Panc1 (cell line): ENCODE measurements at places on chromosomes 7 and 10.

DNA sequence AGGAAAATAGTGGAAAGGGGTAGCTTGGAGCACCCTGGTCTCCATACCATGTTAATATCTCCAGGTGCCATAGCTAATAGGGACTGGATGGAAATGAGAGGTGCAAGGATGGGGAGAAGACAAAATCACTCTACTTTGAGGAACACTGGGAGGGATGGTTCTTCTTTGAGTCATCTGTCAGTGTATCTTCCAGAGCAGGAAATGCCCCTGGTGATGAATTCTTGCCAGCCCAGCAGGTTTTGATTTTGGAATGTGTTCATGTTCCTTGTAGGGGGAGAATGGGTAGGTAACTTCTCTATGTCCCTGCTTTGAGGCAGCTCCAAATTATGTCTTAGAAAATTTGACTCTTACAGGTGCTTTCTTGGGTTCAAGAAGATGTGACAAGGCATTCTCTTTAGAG lies 177.0 kb upstream of the GLI3 start:
- H3K27me3 ChIP-seq, result no peaks in the 10 kb centered on the region
- no peaks in the 10 kb centered on the region for H3K4me1 ChIP-seq
- H3K4me3 ChIP-seq, result no peak overlapping the region

- no peak overlapping the region for H3K4me3 ChIP-seq
- H3K27me3 ChIP-seq, result peaks cover 2% of the 10 kb centered on the region; the same call in 1 of the 2 replicates
- H3K4me1 ChIP-seq, result no peaks in the 10 kb centered on the region
- DNase-seq, result no peak
- H3K36me3 ChIP-seq, result no peaks in the 10 kb centered on the region
- H3K27ac ChIP-seq, result no peak overlapping the region
Observed at GRCh38 chr7:50267525-50268041, 36.9 kb upstream of the IKZF1 start.

- DNase-seq, result no peak
- no peaks in the 10 kb centered on the region for H3K27me3 ChIP-seq
- no peaks in the 10 kb centered on the region for H3K4me1 ChIP-seq
- no peak overlapping the region for H3K4me3 ChIP-seq
Observed at GRCh38 chr7:142445019-142445686, 187.3 kb upstream of the PRSS58 start.

GRCh38 chr7:20412032-20412431 lies 81.3 kb downstream of the ITGB8 start:
- no peaks in the 10 kb centered on the region for H3K36me3 ChIP-seq
- no peaks in the 10 kb centered on the region for H3K4me1 ChIP-seq
- no peak overlapping the region for H3K4me3 ChIP-seq
- no peak for DNase-seq
- no peaks in the 10 kb centered on the region for H3K27me3 ChIP-seq

DNA sequence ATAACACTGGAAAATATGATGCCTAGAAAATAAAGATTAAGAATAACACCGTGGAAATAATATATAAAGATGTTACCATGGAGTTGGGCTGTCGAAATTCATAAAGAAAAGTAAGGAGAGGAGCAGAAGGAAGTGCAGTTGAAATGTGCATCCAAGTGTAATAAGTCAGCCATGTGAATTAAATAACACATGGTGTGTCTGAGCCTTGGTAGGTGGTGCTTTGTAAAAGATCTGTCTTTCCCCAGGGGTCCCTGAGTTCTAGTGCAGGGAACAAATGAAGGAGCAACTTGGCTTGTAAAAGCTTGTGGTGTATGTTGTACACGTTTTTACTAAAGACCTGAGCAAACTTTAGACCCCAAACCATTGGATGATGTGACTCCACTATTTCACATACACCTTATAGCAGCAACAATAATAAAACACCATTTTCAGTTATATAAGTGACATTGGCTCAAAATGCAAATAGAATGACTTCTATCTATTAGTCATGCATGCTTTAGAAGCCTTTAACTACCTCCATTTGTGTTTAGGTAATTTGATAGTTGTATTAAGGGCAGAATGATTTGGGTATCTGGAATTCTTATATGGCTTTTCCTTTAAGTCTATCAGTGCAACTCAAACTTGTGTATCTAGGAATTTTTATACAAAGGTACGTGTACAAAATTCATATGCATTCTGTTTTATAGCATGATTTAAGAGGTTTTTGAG lies 11.3 kb downstream of the STARD3NL start:
- peaks cover 6% of the 10 kb centered on the region; the same call in 1 of the 2 replicates for H3K4me1 ChIP-seq
- H3K36me3 ChIP-seq, result no peaks in the 10 kb centered on the region
- no peaks in the 10 kb centered on the region for H3K27me3 ChIP-seq
- no peak overlapping the region for H3K4me3 ChIP-seq
- no peak for DNase-seq

GRCh38 chr10:101224060-101224909 lies 5.0 kb downstream of the LBX1 start:
- H3K4me3 ChIP-seq, result peak overlapping the region; percentile 46; the same call in 1 of the 2 replicates
- peaks cover 21% of the 10 kb centered on the region; the same call in 1 of the 2 replicates for H3K27me3 ChIP-seq
- H3K4me1 ChIP-seq, result no peaks in the 10 kb centered on the region; the same call in none of the 2 replicates
- DNase-seq, result no peak

DNA sequence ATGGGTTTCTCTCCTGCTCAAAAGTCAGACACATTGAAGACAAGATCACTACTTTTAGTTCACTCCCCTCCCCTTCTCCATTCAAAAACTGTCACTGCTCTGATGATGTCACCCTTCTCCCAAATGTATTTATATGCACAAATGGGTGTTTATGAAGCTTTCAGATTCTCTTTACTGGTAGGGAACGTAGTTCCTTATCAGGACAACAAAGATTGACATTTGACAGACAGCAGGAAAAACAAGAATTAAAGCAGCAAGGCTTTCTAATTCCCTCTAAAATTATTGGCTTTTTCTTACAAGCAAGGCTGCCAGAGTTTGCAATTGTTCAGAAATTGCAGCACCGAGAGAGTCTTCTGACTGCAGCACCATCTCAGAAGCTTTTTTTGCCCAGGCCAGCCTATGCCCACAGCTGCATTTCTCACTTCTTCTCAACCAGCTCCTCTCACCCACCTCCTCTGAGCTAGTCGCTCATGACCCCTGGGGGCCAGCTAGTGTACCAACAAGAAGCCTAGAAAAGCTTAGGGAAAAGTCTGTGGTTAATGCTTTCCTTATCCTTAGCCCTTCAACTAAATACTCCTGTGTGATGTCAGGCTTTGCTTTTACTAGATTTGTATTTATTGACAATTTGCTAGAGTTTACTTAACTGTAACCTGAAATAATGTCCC lies 265.1 kb downstream of the HTR7 start:
- H3K27me3 ChIP-seq, result no peaks in the 10 kb centered on the region; the same call in 1 of the 2 replicates
- no peaks in the 10 kb centered on the region for H3K4me1 ChIP-seq
- no peak overlapping the region for H3K4me3 ChIP-seq
- H3K36me3 ChIP-seq, result no peaks in the 10 kb centered on the region
- no peak overlapping the region for H3K27ac ChIP-seq

GRCh38 chr7:11315666-11316258 lies 342.1 kb downstream of the PHF14 start:
- no peak overlapping the region for H3K4me3 ChIP-seq
- H3K27me3 ChIP-seq, result peaks cover 10% of the 10 kb centered on the region
- DNase-seq, result no peak
- no peaks in the 10 kb centered on the region for H3K4me1 ChIP-seq

GRCh38 chr7:22220941-22221340 lies 136.0 kb downstream of the RAPGEF5 start:
- DNase-seq, result no peak
- H3K36me3 ChIP-seq, result no peaks in the 10 kb centered on the region
- no peak overlapping the region for H3K27ac ChIP-seq

DNA sequence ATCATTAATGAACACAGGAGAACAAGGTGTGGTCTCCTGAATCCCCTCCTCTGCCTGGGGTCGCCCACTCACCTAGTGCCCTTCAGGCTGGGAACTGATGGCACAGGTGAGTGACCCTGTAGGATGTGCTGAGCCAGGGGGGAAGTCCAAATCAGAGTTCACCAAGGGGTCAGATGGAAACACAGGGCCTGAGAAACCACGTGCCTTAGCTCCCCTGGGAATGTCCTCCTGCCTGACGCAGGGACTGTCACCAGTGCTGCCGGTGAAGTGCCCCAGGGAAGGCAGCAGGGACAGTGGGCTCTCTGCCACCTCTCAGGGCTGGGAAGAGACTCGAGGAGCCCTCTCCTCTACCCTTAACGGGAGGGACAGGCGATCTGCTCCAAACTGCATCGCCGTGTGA lies 5.8 kb upstream of the PYROXD2 start:
- peaks cover 6% of the 10 kb centered on the region for H3K4me1 ChIP-seq
- no peak overlapping the region for H3K27ac ChIP-seq
- no peaks in the 10 kb centered on the region for H3K27me3 ChIP-seq
- no peaks in the 10 kb centered on the region; the same call in none of the 2 replicates for H3K36me3 ChIP-seq
- no peak for DNase-seq

GRCh38 chr7:153386556-153386955 lies 627.0 kb downstream of the ACTR3B start:
- H3K27ac ChIP-seq, result no peak overlapping the region
- H3K27me3 ChIP-seq, result no peaks in the 10 kb centered on the region
- no peaks in the 10 kb centered on the region for H3K4me1 ChIP-seq
- no peak for DNase-seq
- H3K36me3 ChIP-seq, result no peaks in the 10 kb centered on the region
- no peak overlapping the region for H3K4me3 ChIP-seq

DNA sequence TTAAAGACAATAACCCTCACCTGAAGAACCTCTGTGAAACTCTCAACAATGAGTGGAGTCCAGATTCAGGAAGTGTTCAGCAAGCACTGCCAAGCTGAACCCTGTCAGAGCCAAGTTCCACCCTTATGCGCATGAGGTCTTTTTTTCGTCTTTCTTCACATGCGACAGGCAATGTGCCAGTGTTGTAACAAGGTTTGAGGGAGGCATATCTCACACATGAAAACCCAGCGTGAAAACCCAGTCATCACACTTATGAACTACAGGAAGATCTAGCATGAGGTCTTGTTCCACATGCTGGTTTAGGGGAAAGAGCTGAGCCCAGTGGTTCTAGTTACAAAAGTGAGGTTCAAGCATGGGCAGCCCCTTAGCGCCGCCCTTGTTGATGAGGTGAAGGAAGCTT lies 49.7 kb downstream of the RABGEF1 start:
- no peak for DNase-seq
- no peak overlapping the region for H3K4me3 ChIP-seq
- no peak overlapping the region for H3K27ac ChIP-seq
- peaks cover 12% of the 10 kb centered on the region for H3K36me3 ChIP-seq
- no peaks in the 10 kb centered on the region for H3K27me3 ChIP-seq
